Ovary (tissue), 10 donors: ENCODE measurements at places on chromosomes 3 and 15. TPM values are rescaled to one million over a fixed set of nuclear protein-coding genes. Genes with fewer than 3 reads are reported as not detected.

SLC2A2 gene
- 0.18 TPM for total RNA-seq

DNA sequence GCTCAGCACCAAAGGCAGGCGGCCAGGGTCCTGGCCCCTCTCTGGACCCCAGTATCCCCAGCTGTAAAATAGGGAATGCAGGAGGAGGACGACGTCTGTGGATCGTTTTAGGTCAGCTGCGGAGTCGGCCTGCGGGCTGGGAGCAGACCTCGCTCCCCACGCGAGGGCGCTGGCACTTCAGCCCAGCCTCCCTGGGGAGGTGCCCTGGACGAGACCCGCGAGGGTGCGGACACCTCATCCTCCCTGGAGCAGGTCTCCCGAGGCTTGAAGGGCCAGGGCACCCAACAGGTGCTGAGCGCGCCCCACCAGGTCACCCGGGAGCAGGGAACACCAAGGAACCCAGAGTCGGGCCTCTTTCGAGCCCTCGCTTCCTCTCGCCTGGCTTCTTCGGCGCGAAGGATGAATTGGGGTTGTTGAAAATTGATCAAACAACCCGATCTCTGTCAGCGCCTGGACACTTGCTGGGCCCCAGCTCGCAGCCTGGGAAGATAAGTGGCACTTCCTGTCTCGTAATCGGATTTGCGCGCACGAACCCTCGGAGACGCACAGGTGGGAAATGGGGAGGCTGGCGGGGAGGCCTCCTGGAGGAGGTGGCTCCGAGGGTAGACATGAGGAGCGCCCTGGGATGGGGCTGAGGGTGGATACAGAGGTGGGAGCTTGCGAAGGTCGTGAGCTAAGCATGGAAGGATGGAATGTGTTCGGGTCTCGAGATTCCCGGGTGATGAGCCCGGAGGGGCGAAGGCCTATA, 588 bp upstream of the VIPR1 start:
- no peak overlapping the region for H3K27ac ChIP-seq
- H3K36me3 ChIP-seq, result no peaks in the 10 kb centered on the region
- no peak for DNase-seq

GRCh38 chr3:105228696-105229095, 138.0 kb upstream of the ALCAM start:
- H3K27me3 ChIP-seq, result no peaks in the 10 kb centered on the region
- H3K36me3 ChIP-seq, result no peaks in the 10 kb centered on the region
- no peak overlapping the region for H3K27ac ChIP-seq
- DNase-seq, result no peak
- no peak overlapping the region for H3K4me3 ChIP-seq
- H3K4me1 ChIP-seq, result no peaks in the 10 kb centered on the region

DNA sequence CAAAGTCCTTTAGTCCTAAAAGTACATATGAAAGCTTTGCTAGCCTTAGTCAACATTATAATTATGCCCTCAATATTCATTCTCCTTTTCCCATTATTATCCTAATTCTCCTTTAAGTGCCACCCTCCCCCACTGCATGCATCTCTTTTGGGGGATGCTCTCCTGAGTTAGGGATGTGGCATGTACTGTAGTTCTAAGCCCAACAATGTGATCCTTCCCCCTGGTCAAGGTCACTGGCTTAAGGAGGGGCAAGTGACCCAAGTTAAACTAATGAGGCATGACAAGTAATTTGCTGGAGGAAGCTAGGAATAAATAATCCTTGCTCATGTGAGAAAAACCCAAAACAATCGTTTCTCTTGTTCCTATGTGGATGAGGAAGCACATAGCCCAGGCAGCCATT, 343.9 kb upstream of the SUCLG2 start:
- no peaks in the 10 kb centered on the region for H3K27me3 ChIP-seq
- no peaks in the 10 kb centered on the region for H3K4me1 ChIP-seq
- H3K4me3 ChIP-seq, result no peak overlapping the region
- no peak overlapping the region for H3K27ac ChIP-seq
- H3K36me3 ChIP-seq, result no peaks in the 10 kb centered on the region
